GM12892 (cell line): ENCODE measurements at places on chromosomes 6 and 20.

- DNase-seq, result no peak
Observed at GRCh38 chr6:38345586-38345985, 294.1 kb downstream of the BTBD9 start.

DNA sequence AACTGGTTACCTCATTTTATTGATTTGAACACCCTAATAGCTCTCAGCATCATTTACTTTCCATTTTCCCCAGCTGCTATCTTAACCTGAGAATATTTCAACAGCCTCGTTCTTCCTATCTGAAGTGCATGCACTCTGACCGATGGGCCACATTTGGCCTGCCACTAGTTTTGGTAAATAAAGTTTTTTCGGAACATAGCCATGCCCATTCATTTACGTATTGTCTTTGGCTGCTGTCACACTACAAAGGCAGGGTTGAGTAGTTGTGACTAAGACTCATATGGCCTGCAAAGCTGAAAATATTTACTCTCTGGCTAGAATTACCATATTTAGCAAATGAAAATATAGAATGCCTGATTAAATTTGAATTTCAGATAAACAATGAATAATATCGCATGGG, 10.8 kb downstream of the ADGRF4 start:
- no peak for DNase-seq

GRCh38 chr6:168949981-168950857, 303.4 kb downstream of the THBS2 start:
- no peak for DNase-seq

DNA sequence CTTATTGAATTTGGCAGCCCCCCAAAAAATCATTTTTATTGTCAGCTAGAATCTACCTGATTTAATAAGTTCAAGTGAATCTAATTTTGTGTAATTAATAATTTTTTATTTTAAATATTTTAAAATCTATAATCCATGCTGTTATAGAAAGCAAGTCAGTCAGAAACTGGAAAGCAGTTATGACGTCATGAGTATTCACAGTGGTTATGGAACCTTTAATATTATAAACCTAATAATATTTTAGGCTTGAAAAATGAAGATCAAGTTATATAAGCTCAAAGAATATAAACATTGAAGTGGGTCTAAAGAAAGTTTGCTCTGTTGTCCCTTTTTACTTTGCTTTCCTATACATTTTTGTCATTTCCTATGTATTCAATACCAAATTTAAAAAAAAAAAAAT, 1075.1 kb upstream of the EPHA7 start:
- DNase-seq, result no peak

- no peak for DNase-seq
Observed at GRCh38 chr20:58150772-58151171, 77.7 kb downstream of the ANKRD60 start.

DNA sequence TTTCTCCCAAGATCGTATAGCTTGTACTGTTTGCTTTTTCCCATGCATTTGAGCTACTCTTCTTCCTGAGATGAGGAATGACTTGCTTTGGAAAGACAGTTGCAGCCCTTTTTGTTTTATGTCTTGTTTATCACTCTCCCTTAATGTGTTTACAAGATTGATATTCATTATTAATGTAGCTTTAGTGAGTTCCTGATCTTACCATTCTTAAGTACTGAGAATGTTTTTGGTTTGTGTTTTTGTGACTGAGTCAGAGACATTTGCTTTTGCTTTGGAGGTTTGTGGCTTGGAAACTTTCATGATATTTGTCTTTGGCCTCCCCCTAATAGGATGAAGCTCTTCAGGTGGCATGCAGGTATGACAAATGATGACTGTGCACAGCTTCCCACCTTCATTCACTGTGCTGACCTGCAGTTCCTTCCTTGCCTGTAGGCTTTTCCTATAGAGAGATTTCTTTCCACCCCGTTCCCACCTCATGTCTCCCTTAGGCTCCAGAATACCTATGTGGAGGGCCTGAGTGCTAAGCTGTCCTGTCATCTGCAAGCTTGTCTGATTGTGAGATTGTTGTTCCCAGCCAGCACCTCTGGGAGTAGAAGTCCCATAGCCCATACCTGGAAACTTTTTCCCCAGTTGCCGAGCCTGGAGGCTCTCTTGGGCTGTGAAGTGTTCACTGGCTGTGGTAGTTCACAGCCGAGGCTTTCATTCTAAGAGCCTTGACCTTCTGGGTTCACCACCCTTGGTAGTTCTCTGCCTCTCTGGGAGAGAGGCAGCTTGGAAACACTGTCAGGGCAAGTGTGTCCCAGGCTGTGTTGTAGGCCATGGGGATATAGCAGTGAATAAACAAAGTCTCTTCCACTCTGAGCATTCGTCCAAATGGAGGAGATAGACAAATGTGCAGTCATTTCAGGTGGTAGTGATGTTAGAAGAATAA, 27.1 kb downstream of the CDS2 start:
- no peak for DNase-seq
